ENCODE measurements at places on chromosomes 6 and 20.

DNA sequence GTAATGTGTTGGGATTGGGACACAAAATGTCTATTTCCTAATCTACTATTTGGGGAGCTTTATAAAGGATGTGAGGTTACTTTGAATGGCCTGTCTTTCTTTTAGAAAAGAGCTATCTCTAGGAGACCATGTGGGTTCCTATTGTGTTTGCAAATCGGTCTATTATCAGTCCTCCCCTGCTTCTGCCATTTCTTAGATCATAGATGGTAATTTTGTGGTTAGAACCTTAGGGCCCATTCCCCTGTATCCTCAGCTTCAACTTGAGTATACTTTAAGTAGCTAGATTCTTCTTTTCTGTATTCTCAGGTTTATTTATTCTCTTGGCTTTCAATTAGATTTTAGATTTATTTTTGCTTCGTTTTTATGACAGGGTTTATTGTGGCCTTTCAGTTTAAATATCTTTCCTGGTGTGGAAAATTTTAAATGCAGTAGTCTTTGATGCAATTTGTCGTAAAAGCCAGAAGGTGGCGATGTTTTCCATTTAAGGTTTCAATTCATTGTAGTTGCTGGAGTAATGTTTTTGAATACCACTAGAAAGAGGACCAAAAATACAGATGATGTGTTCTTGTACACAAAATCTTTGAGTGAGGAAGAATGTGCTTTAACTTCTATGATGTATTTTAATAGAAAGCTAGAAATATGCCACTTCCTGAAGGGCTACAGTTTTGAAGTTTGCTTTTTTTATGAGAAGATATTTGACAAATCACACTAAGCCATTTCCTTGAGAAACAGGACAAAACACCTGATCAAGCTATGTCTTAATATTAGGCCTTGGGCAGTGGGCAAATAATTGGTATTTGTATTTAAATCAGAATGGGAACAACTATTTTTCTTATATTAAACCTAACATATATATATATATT, 20.3 kb downstream of the TBPL1 start:
- DNase-seq = no peak

DNA sequence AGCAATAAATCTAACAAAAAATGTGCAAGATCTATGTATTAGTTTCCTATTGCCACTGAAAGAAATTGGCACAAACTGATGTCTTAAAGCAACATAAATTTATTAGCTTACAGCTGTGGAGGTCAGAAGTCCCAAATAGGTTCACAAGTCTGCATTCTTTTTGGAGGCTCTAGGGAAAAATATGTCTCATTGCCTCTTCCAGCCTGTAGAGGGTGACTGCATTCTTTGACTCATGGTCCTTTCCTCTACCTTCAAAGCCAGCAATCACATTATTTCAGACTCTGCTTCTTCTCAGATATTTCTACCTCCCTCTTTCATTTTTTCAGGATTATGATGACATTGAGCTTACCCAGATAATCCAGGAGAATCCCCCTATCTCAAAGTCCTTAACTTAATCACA, 1531.1 kb downstream of the KHDRBS2 start:
- no peak for DNase-seq

DNA sequence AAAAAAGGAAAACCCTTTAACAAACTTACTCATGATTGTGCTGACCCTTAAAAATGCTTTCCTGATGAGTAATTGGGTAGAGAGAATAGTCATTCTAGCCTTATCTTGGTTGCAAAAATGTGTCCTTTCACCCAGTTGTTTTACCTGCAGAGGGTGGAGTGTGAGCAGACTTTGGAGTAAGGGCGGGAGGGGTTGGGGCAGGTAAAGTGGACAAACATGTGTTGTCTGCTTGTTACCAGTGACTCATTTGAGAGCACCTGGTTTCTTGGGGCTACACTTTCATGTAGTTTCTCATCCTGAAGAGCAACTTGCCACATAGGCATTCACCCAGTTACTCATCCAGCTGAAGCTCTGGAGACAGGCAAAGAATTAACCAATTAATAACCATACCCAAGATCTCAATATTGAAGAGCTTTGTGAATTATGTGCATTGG, 121.1 kb downstream of the TNFRSF21 start:
- no peak for DNase-seq

DNA sequence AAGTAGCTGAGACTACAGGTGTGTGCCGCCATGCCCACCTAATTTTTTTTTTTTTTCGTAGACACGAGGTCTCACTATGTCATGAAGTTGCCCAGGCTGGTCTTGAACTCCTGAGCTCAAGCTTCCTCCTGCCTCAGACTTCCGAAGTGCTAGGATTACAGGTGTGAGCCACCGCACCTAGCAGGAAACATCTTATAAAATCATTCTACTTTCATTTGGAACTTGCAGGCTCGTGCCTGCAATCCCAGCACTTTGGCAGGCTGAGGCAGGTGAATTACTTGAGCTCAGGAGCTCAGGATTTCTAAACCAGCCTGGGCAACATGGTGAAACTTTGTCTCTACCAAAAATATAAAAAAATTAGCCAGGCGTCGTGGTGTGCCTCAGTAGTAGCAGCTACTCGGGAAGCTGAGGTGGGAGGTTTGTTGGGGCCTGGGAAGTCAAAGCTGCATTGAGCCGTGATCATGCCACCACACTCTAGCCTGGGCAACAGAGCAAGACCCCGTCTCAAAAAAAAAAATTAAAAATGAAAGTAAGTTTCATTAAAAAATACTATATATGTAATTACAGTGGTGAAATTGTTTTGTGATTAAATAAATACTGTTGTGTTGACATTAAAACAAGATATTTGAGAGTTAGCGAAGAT, 15.1 kb downstream of the MAPK14 start:
- no peak for DNase-seq

DNA sequence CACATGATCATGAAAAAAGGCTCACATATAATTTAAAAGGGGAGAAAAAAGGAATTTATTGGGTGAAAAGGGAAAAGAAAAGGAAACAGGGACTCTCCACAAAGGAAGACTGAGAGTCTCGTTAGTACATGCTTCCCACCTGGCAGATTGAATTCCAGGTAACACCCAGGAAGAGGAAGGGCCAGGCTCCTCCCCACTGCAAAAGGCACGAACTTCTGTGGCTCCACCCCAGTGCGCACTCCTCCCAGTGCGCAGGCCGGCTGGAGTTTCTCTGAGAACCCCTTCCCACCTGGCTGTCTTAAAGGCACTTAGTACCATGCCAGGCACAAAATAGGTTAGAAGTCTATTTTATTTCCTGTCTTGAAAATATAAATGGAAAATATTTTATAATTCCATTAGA, 129.8 kb downstream of the COL12A1 start:
- no peak for DNase-seq

GRCh38 chr6:753486-753885, 60.5 kb upstream of the EXOC2 start:
- DNase-seq = no peak

- no peak for DNase-seq
These were observed 80.0 kb upstream of the TOP1 start for GRCh38 chr20:40948465-40949267.

- DNase-seq = no peak
These were observed 165.9 kb downstream of the SOBP start for GRCh38 chr6:107655864-107656263.

- no peak for DNase-seq
These were observed 8.6 kb downstream of the ZNF292 start for GRCh38 chr6:87164004-87164403.

- no peak for DNase-seq
These were observed 21.2 kb downstream of the PTPRK start for GRCh38 chr6:128499079-128499731.

GRCh38 chr6:18323935-18324705, 59.8 kb upstream of the DEK start:
- DNase-seq = no peak

DNA sequence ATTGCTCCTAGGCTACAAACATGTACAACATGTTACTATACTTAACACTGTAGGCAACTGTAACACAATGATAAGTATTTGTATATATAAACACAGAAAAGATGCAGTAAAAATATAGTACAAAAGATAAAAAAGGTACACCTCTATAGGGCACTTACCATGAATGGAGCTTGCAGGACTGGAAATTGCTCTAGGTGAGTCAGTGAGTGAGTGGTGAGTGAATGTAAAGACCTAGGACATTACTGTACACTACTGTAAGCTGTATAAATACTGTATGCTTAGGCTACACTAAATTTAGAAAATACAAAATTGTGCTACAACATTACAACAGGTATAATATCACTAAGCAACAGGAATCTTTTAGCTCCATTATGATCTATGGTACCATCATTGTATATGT, 312.0 kb upstream of the PREP start:
- no peak for DNase-seq

GRCh38 chr20:25188218-25188617, 7.3 kb upstream of the ENTPD6 start:
- no peak for DNase-seq

DNA sequence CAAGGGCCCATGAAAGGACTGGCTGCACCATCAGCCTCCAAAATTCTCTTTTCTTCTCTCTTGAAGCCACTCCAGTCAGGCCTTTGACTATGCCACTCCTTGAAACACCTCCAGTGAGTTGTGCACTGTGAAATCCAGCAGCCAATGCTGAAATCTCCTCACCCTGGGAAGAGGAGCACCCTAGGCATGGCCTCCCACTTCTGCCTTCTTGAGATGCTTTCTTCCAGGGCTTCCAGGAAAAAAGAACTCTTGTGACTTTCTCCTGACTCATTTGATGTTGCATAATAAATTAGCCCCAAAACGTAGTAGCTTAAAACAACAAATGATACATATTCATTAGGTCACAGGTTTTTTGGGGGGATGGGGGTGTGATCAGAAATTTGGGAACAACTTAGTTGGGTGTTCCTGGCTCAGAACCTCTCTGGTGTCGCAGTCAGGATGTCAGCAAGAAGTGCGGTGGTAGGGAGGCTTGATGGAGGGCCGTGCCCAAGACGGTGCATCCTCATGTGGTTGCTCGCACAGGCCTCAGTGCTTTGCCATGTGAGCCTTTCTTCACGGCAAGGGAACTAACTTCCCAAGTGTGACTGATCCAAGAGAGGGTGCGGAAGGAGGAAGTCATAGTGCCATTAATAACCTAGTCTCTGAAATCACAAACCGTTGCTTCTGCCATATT, 12.1 kb downstream of the NCR2 start:
- no peak for DNase-seq

DNA sequence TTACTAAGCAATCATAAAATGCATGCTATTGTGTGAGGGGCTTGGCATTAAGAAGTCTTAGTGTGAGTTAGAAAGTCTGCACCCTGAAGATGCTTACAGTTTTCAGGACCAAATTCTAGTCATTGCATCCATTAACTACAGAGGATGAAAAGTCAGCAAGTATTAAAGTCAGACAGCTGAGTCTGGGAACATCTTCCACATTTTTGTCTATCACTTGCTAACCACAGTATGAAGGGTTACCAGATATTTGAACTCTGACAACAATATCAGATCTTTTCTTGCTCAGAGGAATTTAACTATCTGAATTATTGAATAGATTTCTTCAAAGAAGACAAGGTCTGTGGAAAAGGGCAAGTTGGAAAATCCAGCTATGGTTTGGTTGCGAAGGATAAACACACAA, 264.4 kb downstream of the BTBD9 start:
- no peak for DNase-seq

DNA sequence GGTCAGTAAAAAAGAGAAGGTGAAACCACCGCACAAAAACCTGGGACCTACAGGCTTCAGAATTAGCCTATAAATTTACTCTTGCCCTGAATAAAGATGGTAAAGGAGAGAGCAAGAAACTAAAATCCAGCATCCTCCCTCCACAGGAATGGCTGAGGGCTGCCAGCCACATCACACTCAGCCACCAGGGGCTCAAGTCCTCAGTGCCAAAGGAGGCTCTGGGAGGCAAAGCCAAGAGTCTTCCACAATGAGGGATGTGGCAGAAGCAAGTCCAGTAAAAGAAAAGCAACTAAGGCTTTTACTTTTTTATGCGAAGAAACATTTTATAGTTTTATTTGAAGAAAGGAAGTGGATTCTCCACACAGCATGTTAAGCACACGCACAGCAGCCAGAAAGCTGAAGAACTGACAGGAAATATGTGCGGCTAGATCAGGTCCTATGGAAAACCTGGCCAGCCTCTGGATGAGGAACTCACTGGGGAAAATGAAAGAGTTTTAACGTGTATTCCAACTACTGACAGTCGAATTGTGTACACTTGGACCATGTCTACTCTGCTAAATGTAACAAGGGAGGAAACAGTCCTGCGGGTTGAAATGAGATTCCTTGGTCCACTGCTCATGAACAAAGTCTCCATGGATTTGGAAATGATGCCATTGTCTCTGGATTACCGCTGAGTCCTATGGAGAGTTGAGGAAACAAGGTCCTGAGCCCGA, 219.4 kb upstream of the SSTR4 start:
- no peak for DNase-seq

DNA sequence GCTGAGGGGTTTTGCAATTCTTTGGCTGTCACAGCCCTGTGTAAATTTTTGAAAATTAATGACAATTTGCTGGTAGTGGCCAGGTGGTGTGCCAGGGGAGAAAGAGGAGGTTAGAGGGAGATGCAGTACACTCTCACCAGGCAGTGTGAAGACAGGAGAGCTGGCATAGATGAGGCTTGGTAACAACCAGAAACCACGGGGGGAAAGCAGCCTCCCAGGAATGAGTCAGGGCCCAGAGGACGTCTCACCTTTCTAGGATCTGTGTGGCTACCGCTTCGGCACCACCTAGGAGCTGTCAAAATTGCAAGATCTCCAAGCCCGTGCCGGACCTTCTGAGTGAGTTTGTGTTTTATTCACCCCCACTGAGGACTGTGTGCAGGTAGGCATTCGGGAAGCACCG, 171.4 kb downstream of the PACRG start:
- DNase-seq = no peak

- DNase-seq = no peak
These were observed 53.4 kb upstream of the GATA5 start for GRCh38 chr20:62528983-62529891.

GRCh38 chr6:5524110-5524509, 262.8 kb downstream of the FARS2 start:
- no peak for DNase-seq

GRCh38 chr6:111687652-111688051, 82.0 kb upstream of the TRAF3IP2 start:
- DNase-seq = no peak

GRCh38 chr6:168038576-168039140, 40.4 kb downstream of the FRMD1 start:
- DNase-seq = no peak

DNA sequence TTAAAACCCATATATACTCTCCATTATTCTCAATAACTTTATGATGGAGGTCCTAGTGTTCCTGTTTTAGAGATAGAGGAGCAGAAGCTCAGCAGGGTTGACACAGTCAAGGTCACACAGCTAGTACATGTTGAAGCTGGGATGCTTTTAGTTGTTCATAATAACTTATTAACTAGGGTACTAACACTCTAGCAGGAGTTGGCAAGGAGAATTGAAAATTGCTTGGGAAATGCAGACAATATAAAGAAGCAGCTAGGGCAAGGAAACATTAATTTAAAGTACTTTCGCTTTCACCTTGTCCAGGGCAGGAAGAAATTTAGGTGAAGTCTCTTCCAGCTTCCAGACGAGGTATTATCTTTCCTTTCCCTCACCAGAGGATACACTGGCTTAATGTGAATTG, 133.7 kb downstream of the RCAN2 start:
- DNase-seq = no peak

GRCh38 chr20:63576311-63576710, 2.3 kb upstream of the HELZ2 start:
- no peak for DNase-seq

Measured in stimulated activated CD4-positive, alpha-beta T cell treated with anti-CD3 and anti-CD28 coated beads, TNF-alpha, amount 100 ng/mL, for 1 hour (primary cell).